Activated CD8-positive, alpha-beta memory T cell treated with anti-CD3 and anti-CD28 coated beads, Interleukin-2, amount 10 ng/mL, durations not matched to agents 7 days and 5 days (primary cell): ENCODE measurements at places on chromosomes 2 and 18.

- DNase-seq, result no peak
Observed at GRCh38 chr2:20452551-20452950, 5.7 kb downstream of the RHOB start.

DNA sequence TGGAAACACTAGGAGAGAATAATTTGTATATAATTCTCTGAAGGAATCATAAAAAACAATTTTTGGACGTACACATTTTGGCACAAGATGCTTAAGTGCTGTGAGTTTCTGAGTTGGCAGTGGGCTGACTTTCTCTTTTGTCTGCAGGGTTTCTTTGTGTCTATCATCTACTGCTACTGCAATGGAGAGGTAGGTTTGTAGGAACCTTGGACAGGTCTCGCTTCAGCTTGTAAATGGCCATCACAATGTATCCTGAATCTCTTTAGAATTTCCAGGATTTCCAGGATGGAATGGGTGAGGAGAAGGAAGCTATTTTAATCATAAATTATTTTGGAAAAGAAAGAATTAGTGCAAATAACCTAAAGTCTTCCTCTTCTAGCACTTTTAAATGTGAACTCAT is 83.9 kb downstream of the PTH2R start:
- DNase-seq, result no peak

DNA sequence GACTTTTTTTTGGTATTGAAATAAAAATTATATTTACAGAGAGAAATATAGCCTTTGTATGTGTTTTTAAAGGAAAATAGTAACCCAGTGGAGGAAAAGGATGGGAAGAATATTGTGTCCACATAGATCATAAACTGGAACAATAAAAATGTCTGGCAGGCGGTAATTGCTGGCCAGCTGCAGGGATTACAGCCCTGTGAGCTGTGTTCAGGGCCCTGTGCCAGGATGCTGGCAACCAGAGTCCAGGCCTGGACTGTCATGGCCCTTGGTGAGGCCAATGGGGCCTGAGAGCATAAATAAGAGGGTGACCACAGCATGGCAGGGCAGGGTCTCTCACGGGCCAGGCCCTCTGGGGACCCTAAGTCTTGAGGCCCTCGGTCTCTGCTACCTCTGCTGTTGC is 171.2 kb downstream of the ACOXL start:
- no peak for DNase-seq

GRCh38 chr2:201938781-201939180 is 94.9 kb upstream of the FZD7 start:
- no peak for DNase-seq

GRCh38 chr2:35172687-35173086 is 1182.9 kb upstream of the CRIM1 start:
- no peak for DNase-seq

- no peak for DNase-seq
Observed at GRCh38 chr2:207066166-207066565, 99.6 kb downstream of the KLF7 start.

- no peak for DNase-seq
Observed at GRCh38 chr2:96846825-96847224, 3.0 kb upstream of the ANKRD23 start.

DNA sequence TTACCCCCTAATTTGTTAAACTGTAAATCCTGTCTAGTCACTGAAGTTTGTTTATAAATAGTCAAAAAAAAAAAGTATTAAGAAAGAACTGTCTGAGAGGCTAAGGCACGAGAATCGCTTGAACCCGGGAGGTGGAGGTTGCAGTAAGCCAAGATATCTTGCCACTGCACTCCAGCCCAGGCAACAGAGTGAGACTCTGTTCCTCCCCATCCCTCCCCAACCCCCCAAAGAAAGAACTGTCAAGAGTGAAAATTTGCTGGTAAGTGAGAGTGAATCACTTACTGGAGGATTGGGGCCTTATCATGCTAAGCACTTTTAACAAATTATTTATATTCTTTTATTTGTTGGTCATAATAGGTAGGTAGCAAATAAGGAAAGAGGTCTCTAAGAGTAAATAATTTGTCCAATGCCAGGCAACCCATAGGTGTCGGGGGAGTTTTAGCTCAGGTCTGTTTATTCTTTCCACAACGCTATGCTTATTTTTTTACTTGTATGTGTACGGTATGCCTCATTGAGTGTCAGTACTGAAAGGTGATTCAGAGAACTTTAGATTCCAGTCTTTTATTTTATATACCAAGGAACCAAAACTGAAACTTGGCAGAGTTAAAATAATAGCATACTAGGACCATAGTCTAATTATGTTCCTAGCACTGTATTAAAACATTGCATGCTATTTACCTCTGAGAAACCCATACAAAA is 2.5 kb downstream of the TAF4B start:
- DNase-seq, result no peak

DNA sequence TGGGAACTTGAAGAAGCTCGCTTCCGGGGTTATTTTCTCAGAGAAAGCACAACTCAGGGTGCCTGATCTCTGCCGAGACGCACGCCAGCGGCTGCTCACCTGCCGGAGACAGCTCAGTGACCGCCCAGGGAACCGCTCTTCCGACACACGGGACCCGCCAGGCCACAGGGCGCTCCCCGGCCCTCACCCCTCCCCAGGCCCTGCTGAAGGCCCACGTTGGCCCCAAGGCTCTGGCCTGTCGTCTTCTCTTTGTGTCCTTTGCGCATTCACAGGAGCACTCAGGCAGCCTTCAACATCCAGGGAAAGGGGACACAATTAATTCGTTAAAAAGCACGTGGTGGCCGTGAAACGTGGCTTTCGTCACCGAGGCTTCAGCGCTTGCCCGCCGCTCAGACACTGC is 276.3 kb upstream of the SALL3 start:
- no peak for DNase-seq

DNA sequence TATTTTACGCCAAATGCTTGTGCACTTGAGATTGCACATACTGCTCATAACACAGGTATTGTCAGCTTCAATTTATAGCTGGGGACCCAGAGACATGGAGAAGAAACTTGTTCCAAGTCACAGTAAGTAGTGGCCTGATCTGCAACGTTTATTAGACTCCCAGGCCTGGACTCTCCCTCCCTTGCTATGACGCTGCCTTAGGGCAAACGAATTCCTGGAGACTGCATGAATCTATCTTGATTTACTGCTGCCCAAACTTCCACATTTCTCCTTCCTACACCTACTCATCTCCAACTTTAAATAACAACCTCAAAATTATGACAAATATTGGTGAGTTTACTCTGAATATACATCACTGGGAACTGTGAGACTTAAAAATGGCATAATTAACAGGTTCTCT is 145.1 kb upstream of the CCDC195 start:
- DNase-seq, result no peak

DNA sequence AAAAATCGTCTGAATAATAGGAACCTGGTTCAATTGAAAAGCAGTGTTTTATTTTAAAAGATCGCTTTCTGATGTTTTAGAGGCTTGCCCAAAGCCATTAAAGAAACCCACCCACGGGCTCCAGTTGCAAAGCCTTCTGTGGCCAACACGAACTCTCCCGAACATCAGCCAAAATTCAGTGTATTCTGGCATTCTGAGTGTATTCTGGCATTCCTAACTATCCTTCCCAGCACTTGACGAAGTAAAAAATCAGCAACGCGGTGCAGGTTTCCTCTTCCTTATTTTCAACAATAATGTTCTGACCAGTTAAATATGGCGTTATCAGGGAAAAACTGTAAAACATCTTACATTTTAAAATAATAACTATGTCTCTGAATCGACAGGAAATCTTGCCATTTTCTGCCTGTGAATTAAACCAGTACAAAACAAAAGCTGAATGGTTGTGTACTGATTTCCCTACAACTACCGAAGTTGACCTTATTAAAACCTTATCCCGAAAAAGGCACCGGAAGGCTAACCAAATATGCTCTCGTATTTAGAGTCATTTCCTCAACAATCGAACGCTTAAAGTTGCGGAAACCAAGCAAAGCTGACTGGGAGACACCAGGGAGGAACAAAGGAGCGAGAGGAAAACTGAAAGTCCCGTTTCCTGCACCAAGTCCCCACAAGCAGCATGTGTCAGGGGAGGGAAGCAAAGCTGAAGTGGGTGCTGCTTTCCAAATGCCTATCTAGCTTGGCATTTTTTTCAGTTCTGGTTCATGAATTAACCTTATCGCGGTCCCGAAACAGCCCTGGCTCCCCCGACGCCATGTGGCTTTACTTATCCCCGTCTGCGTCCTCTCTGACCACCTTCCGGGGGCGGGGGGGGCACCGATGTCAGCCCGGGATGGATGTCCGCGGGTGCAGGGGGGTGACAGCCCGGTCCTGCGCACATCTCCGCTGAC is 44.3 kb downstream of the ZNF516 start:
- DNase-seq, result peak; percentile 37

- no peak for DNase-seq
Observed at GRCh38 chr2:149544692-149545091, 42.9 kb downstream of the MMADHC start.

GRCh38 chr2:182924306-182924705 is 57.9 kb upstream of the FRZB start:
- DNase-seq, result no peak

DNA sequence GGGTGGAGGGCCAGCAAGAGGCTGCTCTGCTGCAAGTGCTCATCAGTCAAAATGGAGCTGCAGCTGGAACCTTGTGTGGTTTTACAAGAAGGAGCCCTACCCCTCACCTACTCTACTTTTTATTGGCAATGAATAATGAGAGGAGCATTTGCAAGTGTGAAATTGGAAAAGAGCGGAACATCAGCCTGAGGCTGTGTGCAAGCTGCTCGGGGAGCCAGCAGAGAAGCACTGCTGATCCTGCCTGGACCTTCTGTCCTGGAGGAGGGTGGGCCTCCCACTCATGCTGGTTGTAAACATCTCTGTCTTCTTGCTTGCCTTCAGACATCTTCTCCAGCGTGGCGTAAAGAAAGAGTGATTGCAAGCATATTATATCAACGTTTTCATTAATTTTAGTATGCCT is 256.2 kb downstream of the DLGAP1 start:
- no peak for DNase-seq

DNA sequence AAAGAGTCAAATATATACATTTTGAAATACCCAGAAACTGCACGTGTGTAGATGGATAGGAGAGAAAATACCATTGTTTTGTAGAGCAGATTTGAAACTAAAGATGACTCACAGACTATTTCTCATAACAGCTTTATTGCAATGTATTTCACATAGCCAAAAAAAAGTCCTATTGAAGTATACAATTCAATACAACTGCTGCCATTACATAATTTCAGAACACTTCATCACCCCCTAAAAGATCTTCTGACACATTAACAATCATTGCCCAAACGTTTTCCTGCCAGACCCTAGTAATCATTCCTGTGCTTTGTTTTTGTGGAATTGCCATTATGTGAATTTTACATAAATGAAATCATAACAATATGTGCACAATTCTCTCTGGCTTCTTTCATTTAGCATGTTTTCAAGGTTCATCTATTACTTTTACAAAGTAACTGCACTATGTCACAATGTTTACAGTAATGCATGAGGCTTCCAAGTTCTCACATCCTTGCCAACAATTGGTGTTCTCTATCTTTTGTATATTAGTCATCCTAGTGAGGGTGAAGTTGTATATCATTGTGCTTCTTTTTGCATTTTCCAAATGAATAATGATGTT is 378.6 kb upstream of the CWC22 start:
- DNase-seq, result no peak

DNA sequence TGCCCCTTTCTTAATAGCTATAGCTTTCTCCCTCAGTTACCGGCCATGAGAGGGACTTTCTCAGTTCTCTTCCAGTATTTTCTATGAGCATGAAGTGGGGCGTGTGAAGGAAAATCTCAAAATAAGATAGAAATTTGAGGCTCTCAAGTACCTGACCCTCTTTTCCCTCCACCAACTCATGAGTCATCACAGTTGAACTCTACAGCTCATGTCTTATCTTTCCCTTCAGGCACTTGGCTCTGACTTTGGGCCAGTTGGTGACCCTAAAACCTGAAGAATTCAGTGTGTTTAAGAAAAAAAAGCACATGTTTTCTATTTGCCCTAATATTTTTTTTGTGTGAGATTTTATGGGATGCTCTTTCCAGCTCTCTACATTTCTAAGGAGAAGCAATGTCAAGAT is 896.7 kb upstream of the ZEB2 start:
- no peak for DNase-seq

GRCh38 chr2:67994716-67995115 is 68.1 kb downstream of the C1D start:
- no peak for DNase-seq

- DNase-seq, result peak; percentile 72
Observed at GRCh38 chr2:191114403-191114886, 36.3 kb downstream of the STAT4 start.

DNA sequence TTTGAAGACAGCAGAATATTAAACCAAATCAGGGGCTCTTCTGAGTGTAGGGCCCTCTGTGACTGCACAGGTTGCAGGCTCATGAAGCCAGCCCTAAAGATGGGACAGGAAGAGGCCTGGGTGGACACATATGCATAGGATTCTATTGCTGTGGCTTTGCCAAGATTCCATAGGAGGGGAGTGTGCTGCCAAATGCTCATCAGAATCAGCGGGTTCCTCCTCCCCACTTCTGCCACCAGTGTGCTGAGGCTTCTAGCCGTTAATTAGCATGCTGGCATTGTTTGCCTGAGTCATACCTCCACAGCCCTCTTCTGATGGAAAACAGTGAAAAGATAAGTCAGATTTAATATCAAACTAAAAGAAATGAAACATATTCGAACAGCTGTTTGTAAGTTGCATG is 103.9 kb upstream of the TMEFF2 start:
- DNase-seq, result no peak
